Cortex of kidney (tissue), 1 donor: ENCODE measurements at places on chromosomes 13 and 19.

DNA sequence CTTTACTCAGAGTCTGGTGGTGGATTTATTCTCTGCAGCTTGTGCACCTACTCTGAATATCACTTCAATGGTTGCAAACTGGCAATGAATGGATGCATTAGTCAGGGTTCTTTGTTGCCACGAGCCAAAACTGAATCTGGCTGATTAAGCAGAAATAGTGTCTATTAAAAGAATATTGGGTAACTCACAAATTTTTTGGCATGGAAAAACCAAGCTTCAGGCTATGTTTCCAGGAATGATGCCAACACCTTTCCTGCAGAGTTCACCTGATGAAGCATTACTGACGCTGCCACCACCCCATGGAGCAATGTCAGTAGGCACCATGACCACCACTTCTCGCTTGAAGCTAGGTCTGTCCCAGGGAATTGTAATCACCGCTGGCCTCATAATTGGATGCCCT lies 597.8 kb upstream of the SLC10A2 start:
- DNase-seq = no peak

DNA sequence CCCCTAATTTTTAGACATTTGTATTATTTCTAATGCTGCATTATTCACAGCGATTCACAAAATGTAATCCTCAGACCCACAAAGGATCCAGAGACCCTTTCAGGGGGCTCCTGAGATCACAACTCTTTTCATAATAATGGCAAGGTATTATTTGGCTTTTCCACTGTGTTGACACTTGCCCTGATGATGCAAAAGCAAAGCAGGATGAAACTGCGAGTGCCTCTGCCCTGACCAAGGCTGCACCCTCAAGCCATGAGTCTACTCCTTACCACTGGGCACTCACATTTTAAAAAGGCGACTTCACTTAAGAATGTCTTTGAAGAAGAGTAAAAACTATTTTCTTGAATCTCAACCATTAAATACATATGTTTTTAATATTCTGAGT lies 11.4 kb downstream of the ELF1 start:
- no peak for DNase-seq

DNA sequence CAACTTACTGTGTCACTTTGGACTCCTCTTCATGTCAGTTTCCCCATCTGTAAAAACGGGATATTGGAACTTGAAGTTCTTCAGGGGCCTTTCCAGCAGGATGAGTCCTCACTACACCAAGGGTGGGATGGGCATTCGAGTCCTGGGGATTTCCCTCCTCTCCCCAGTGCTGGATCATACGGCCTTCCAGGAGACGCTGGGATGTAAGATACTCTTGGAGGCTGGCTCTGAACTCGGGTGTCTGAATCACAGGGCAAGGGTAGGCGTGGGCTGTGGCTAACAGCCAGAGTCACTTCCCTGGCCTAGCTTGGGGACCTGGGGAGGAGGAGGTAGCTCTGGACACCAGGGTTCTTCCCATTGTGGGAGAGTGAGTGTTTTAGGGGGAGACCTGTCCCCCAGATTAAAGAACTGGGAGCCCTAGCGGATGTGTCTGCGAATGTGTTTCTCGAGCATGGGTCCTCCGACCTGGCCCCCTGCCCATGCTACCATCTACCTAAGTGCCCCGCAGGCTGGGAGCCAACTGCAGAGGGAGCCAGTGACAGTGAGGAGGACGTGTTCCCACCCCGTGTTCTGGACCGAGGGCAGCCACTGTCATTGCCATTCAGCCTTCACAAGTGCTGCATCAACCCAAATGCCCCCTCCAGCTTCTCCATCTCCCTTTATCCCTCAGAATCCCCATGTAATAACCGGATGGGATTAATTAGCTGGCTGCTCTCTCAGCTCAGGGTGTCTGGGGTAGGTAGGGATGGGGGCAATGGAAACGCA lies 2.4 kb upstream of the CYTH2 start:
- DNase-seq = no peak

DNA sequence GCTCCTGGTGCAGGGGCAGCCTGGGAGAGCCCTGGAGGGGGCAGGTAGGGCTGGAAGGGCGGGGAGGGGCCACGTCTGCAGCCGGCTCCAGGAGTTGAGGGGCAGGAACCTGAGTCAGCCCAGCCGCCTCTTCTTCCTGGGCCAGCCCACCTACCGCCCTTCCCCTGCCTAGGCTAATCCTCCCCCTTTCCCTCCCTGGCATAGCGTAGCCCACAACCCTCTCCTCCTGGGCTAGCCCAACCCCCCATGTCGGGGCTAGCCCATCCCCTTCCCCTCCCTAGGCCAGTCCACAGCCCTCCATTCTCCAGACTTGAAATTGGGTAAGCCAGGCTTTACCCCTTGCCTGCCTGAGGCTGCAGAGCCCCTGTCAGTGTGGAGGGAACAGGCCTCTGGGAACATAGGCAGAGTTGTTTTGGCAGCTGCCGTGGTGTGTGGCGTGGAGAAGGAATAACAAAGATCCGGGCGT lies 20.6 kb upstream of the WDR18 start:
- no peak for DNase-seq

DNA sequence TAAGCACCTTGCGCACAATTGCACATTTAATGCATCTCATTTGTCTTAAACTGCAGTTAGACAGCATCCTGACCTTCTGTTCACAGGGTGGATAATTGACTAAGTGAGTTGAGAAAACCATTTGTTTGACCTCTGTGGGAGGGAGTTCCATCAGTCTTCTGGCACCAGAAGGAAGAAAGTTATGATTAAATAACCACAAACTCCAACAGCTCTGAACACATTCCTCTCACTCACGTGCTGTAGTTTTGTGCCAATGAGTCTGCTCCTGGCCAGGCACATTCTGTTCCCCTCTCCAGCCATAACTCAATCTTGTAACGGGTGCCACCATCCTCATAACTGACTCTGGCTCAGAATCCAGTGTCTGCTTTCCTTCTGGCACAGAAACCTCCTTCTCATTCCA lies 817.2 kb downstream of the SLITRK1 start:
- DNase-seq = no peak

- no peak for DNase-seq
Observed at GRCh38 chr13:101065329-101065728, 351.0 kb downstream of the NALCN start.
